Naive thymus-derived CD8-positive, alpha-beta T cell (primary cell): ENCODE measurements at places on chromosomes 6 and 20. TPM values are rescaled to one million over a fixed set of nuclear protein-coding genes. Genes with fewer than 3 reads are reported as not detected.

DNA sequence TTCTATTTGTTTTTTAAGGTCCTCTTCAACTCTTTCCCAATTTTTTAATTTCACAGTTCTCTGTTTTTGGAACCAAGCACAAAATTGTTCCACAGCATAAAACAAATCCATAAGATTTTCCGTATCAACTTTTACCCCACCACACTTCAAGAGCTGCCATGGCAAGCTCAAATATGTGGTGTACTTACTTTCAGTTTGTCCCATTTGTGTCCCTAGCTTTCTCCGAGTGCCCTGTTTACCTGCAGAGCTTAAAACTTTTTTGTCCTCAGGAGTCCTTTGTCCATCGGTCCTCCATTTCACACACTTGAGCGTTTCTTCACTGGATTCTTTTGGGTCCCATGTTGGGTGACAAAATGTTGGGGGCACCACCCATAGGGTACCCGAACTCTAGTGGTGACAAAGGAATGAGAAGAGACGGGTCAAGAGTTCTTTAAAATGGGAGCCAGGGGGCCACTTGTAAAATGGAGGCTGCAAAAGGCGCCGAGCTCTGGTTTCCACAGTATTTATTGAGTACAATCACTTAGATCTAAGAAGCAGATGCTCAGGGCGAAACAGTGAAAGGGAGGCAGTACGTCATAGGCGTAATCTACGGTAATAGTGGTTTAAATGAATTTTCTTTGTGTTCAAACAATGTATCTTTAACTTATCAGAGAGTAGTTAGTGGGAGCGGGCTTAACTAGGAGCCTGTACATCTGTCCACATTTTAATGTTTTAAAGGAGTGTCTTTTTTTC is 39.8 kb upstream of the SERINC1 start:
- H3K27me3 ChIP-seq = peaks cover 1% of the 10 kb centered on the region
- H3K36me3 ChIP-seq = peaks cover 17% of the 10 kb centered on the region
- H3K4me3 ChIP-seq = no peak overlapping the region
- H3K4me1 ChIP-seq = no peaks in the 10 kb centered on the region
- no peak for DNase-seq

DNA sequence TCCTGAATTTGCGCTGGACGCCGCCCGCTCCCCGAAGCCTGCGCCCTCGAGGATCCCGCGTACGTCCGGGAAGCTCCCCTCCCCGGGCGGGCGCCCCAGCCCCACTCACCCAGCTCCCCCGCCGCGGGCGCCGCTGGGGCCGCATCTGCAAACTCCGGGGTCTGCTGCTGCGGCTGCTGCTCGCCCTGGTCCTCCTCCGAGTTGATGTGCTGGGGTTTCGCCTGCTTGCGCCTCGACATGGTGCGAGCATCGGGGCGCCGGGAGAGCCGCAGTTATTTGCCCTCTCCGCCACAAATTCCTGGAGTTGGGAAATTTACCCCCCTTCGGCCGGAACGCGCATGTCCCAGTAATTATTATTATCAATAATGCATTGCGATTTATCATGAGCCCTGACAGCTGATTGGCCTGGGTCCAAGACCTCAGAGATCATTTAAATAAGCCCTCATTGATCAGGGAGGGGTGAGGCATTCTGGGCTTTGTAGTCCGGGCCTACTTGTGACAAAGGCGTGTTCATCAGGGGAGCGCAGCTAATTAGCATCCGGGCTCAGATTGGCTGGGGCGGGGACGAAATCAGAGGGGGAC is at the start of gene SALL4:
SALL4 (minus strand) TSS at position 352 of the 582 bp plus-strand sequence; CDS start at position 239, 113 bp downstream.
- H3K27ac ChIP-seq = no peak within 1 kb of the TSS
- H3K36me3 ChIP-seq = no peaks in the 10 kb centered on the region
- H3K27me3 ChIP-seq = peaks cover 40% of the 10 kb centered on the region
- no peak for DNase-seq

GRCh38 chr6:126812010-126812409 is 306.5 kb upstream of the RSPO3 start:
- peaks cover 3% of the 10 kb centered on the region for H3K27me3 ChIP-seq
- no peak overlapping the region for H3K27ac ChIP-seq
- H3K4me3 ChIP-seq = no peak overlapping the region
- peaks cover 3% of the 10 kb centered on the region for H3K4me1 ChIP-seq
- no peak for DNase-seq
- no peaks in the 10 kb centered on the region for H3K36me3 ChIP-seq

DNA sequence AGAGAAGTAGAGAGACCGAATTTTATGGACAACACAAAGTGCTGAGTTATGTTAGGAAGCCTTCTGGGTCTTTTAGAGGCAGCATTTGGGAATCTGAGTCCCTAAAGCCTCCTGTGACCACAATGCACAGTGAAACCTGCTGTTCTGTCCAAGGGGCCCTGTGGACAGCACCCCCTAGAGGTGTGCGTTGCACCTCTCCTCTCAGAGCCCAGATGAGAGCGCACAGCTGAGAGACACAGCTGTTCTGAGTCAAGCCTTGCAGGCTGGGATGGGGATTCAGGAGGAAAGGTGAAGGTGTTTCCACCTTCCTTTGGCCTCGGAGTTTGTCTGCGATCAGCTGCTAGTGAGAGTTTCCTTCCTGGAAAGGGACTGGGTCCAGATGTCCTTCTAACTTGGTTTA is 13.0 kb downstream of the PCK1 start:
- H3K27ac ChIP-seq = no peak overlapping the region
- H3K36me3 ChIP-seq = no peaks in the 10 kb centered on the region
- no peak overlapping the region for H3K4me3 ChIP-seq
- H3K27me3 ChIP-seq = peaks cover 30% of the 10 kb centered on the region

DNA sequence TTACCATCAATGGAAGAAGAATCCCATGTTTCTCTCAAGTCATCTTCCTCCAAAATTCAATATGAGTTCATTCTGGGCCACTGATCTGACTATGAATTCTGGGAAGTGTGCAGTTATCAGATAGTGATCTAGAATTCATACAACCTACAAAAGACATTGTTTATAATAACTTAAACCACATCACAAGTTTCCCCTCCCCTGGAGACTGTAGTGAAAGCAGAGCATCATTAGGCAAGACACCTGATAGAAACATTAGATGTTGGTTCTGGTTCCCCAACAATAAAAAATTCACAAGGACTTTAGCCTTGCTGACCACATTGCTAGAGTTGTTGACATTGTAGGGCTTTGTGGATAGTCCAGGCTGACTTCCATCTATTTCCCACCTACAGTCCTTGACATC is 506.4 kb upstream of the JAG1 start:
- no peak overlapping the region for H3K27ac ChIP-seq
- no peak for DNase-seq
- H3K4me1 ChIP-seq = no peaks in the 10 kb centered on the region
- H3K4me3 ChIP-seq = no peak overlapping the region
- H3K27me3 ChIP-seq = no peaks in the 10 kb centered on the region

- no peaks in the 10 kb centered on the region for H3K27me3 ChIP-seq
- DNase-seq = no peak
- H3K27ac ChIP-seq = peak overlapping the region; percentile 67
- no peaks in the 10 kb centered on the region for H3K4me1 ChIP-seq
Observed at GRCh38 chr20:18524646-18525045, 16.9 kb downstream of the SEC23B start.

GRCh38 chr6:48641544-48641943 is 530.5 kb upstream of the PTCHD4 start:
- H3K4me3 ChIP-seq = no peak overlapping the region
- H3K27me3 ChIP-seq = no peaks in the 10 kb centered on the region
- H3K4me1 ChIP-seq = no peaks in the 10 kb centered on the region
- no peak overlapping the region for H3K27ac ChIP-seq
- no peak for DNase-seq
- no peaks in the 10 kb centered on the region for H3K36me3 ChIP-seq

DNA sequence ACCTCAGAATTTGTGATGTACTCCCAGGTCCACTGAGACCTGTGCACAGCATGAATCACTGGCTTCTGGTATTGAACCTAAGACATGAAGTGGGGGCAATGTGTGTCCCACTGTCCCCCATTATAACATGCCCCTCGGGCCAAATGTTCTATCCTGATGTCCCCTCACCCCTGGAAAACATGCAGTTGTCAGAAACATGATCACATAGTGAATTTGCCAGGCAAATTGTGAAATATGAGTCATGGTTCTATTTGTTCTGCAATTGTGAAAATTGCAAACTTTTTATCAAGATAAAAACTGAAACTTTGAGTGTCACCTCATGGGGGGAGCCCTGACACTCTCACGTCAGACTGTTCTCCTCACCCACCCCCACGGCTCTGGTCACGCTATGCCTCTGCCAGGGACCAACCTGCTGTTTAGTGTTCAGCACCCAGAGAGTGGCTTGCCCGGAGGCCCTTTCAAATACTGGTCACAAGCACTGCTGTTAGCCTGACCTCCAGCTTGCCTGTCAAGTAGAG is 305.3 kb downstream of the CLIC5 start:
- no peaks in the 10 kb centered on the region for H3K36me3 ChIP-seq
- no peak overlapping the region for H3K27ac ChIP-seq
- H3K27me3 ChIP-seq = no peaks in the 10 kb centered on the region
- H3K4me1 ChIP-seq = peaks cover 13% of the 10 kb centered on the region
- DNase-seq = no peak

- H3K27me3 ChIP-seq = no peaks in the 10 kb centered on the region
- H3K4me1 ChIP-seq = peaks cover 17% of the 10 kb centered on the region
- H3K4me3 ChIP-seq = peak overlapping the region; percentile 32
- H3K27ac ChIP-seq = peak overlapping the region; percentile 80
- DNase-seq = peak; percentile 85
Observed at GRCh38 chr20:62808211-62808865, 3.7 kb downstream of the OGFR start.

DNA sequence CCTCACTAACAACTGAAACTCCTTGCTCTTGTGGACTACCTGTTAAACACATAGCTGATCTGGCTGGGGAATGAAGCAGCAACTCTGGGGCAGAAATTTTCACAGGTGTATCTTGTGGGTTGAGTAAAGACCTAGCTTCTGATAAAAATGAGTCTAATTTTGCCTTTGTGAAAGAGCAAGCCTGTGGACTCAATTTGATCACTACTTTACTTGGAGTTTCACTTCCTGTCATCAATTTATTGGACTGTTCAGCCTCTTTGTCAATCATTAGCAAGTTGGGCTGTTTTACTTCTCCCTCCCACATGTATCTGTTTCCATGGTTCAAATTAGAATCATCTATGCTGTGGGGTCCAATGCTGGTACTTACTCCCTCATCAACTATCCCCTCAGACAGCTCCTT is 29.6 kb upstream of the CRIP3 start:
- peak overlapping the region; percentile 73 for H3K27ac ChIP-seq
- no peak overlapping the region for H3K4me3 ChIP-seq
- DNase-seq = no peak
- no peaks in the 10 kb centered on the region for H3K27me3 ChIP-seq
- H3K36me3 ChIP-seq = peaks cover 72% of the 10 kb centered on the region

- H3K4me1 ChIP-seq = peaks cover 21% of the 10 kb centered on the region
- peak overlapping the region; percentile 84 for H3K4me3 ChIP-seq
- peak; percentile 81 for DNase-seq
- no peaks in the 10 kb centered on the region for H3K27me3 ChIP-seq
- no peaks in the 10 kb centered on the region for H3K36me3 ChIP-seq
- peak overlapping the region; percentile 88 for H3K27ac ChIP-seq
Observed at GRCh38 chr20:31661625-31662371, 24.1 kb downstream of the COX4I2 start.

GRCh38 chr20:22653658-22654642 is 69.6 kb upstream of the FOXA2 start:
- no peak for DNase-seq
- no peaks in the 10 kb centered on the region for H3K36me3 ChIP-seq

- no peak overlapping the region for H3K4me3 ChIP-seq
- H3K36me3 ChIP-seq = no peaks in the 10 kb centered on the region
- H3K27me3 ChIP-seq = no peaks in the 10 kb centered on the region
- DNase-seq = no peak
- no peak overlapping the region for H3K27ac ChIP-seq
Observed at GRCh38 chr6:76982476-76983199, 480.7 kb downstream of the HTR1B start.

DNA sequence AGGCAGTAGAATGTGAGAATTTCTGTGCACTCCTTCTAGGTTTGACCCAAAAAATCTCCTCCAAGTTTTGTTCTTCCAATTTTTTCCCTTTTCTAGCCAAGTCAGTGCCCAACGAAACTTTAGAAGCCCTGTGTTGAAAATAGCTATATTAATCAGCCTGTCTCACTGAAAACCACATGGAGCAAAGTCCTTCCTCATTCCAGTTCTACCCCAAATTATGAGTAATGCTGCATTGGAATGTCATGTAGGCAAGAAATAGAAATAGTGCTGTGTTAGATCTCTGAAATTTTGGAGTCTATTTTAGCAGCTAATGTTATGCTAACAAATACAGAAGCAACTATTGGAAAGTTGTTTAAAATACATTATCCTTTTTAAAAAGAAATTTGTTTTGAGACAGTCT is 725.5 kb downstream of the TBC1D32 start:
- no peak overlapping the region for H3K4me3 ChIP-seq
- no peak for DNase-seq
- no peaks in the 10 kb centered on the region for H3K36me3 ChIP-seq
- no peaks in the 10 kb centered on the region for H3K27me3 ChIP-seq
- no peaks in the 10 kb centered on the region for H3K4me1 ChIP-seq

GRCh38 chr20:45341579-45341938 is 6.7 kb downstream of the SDC4 start:
- no peaks in the 10 kb centered on the region for H3K36me3 ChIP-seq
- no peak overlapping the region for H3K27ac ChIP-seq
- H3K4me1 ChIP-seq = no peaks in the 10 kb centered on the region
- H3K4me3 ChIP-seq = no peak overlapping the region
- DNase-seq = no peak

GRCh38 chr6:47650553-47651432 is 47.6 kb upstream of the ADGRF4 start:
- no peak overlapping the region for H3K27ac ChIP-seq
- H3K36me3 ChIP-seq = no peaks in the 10 kb centered on the region
- no peak overlapping the region for H3K4me3 ChIP-seq

The MUCL3 gene
- not detected for total RNA-seq

The C20orf141 gene
- not detected for total RNA-seq

The RTF2 gene
- total RNA-seq = 65.1 TPM

The TMEM242 gene
- total RNA-seq = 13.0 TPM

The BNIP5 gene
- total RNA-seq = not detected

The KCNK15 gene
- total RNA-seq = not detected
